ENCODE measurements at places on chromosomes 16 and 17.

GRCh38 chr16:65601781-65602180 lies 479.9 kb upstream of the CDH11 start:
- DNase-seq: no peak

DNA sequence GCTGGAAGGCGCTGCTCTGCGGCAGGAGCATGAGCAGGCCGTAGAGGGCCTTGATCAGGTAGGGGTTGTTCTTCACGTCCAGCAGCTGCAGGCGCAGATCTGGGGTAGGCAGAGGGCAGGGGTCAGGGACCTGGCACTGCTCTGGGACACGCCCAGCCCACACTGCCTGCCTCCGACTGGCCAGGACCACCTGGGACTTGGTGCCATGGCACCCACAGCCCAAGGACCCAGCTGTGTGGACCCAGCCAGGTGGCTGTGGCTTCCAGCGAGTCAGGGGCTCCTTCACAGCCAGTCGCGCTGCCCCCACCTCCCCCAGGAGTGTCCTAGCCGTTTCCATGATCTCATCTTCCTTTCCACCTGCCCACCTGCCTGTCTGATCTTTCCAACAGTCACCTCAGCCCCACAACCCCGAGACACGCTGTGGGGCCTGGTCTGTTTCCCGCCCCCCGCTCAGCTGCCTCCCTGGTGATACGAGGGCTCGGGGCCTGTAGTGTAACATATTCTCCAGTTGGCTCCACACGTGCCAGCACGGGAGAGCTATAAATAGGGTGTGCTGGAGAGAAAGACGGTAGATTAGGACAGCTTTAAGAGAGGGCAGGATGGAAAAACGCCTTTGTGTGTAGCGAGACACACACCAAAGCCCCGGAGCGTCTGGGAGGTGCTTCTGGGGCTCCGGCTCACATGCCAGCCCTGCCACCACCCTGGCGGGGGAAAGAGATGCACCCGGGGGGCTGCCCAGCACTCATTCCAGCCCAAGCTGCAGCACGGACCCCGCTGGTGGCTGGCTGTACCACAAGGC lies 7.2 kb upstream of the MTSS2 start:
- no peak for DNase-seq

DNA sequence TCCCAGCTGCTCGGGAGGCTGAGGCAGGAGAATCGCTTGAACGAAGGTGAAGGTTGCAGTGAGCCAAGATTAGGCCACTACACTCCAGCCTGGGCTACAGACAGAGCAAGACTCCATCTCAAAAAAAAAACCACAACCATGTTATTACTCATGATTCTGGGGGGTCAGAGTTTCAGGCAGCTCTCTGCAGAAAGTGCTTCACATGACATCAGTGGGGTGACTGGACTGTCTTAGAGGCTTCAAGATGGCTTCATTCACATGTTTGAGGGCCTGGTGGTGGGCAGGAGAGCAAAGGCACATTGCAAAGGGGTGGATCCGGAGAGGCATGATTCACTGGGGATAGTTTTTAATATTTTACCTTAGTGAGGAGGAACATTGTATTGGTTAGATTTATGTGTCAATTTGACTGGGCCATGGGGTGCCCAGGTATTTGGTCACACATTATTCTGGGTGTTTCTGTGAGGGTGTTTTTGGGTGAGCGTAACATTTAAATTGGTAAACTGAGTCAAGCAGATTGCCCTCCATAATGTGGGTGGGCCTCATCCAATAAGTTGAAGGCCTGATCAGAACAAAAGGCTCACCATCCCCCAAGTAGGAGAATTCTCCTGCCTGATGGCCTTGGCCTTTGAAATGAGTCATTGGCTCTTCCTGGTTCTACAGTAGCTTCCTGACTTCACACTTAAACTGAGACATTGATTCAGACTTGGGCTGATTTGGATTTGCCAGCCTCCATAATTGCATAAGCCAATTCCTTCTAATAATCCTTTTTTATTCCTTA lies 109.8 kb downstream of the GOSR1 start:
- no peak for DNase-seq

- no peak for DNase-seq
These were observed 75.1 kb downstream of the SHISA9 start for GRCh38 chr16:12976496-12976895.

DNA sequence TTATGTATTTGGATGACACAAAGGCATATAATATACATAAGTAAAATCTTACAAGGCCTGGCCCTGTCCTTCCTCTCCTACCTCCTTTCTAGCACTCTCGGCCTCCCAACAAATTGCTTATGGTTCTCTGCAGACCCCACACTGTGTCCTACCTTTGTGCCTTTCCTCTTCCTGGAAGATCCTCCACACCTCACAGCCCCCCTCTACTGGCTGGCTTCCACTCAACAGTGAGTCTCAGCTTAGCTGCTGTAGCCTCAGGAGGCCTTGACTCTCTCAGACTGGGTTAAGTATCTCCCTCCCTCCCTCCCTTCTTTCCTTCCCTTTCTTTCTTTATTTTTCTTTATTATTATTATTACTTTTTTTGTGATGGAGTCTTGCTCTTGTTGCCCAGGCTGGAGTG lies 8.3 kb upstream of the SLC52A1 start:
- no peak for DNase-seq

DNA sequence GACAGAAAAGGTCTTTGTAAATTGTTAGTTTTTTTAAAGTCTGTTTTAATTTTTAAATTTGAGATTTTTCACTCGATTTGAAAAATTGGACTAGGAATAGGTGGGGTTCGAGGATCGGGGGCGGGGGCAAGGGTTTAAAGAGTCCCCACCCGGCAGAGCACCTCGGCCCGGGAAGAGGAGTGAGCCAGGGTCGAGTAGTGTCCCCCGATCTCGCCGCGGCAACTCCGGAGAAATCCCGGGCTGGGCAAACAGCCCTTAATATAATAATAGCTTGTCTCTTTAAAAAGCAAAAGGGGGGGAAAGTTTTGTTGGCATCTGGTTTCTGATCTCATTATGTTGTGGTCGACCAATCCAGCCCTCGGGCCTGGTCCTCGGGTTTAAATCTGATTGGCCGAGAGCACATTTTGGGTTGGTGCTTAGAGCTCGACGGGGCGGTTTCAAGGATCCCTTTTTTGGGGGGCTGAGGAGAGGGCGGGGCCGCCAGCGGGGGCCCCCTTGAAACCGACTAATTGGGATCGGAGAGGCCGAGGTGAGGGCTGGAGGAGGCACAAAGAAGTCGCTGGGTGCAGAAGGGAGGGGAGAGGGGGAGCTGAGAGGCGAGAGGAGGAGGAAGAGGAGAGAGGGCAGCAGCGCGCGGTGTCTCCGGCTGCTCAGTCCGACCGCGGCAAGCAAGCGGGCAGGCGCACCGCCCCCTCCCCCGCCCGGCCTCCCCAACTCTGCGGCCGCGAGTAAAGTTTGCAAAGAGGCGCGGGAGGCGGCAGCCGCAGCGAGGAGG lies at the start of gene FZD2:
Gene FZD2 (plus strand): TSS at position 653 of the 775 bp plus-strand sequence. CDS start 205 bp downstream, outside the sequence.
- no peak for DNase-seq

GRCh38 chr16:52469091-52469490 lies 77.9 kb downstream of the TOX3 start:
- no peak for DNase-seq

DNA sequence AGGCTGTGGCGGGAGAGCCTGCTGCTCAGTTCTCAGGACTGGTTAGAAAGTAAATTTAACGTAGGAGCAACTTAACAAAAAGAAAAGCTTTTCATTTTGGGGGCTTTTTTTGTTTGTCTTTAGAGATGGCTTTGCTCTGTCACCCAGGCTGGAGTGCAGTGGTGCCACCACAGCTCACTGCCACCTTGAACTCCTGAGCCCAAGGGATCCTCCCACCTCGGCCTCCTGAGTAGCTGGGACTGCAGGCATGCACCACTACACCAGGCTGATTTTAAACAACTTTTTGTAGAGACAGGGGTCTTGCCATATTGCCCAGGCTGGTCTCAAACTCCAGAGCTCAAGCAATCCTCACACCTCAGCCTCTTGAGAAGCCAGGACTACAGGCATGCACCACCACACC lies 205.0 kb downstream of the RPTOR start:
- no peak for DNase-seq

DNA sequence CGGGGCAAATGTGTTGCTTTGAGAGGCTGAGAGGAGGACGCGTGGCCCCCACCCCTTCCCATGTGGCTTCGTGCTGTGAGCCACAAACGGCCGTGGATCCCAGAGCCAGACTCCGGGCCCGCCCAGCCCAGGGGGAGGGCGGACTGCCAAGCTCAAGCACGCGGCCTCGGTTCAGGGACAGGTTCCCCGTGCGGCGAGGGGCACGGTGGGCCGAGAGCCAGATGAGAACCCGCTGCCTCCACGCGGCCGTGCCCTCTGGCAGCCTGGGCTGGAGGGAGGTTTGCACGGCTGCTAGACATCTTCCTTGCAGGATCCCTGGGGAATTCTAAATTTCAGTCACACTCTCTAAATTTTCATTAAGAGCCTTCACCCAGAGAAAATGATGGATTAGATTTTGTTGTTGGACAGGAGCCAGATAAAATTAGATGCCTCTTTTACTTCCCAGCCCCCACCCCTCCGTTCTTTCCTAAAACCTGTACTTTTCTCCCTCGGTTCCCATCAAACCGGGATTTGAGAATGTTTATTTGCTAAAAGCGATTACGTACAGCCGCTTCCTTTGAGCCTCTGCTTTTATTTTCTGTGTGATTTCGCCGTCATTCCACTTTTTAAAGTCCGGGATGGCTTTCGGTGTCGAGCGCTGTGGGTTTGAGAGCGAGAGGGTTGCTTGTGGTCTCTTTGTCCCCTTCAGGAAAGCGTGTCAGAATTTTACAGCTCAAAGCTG lies 25.0 kb upstream of the GNG13 start:
- no peak for DNase-seq

GRCh38 chr16:88070989-88071625 lies 119.9 kb downstream of the BANP start:
- DNase-seq: no peak

- no peak for DNase-seq
These were observed 16.9 kb downstream of the POLR3K start for GRCh38 chr16:36336-36984.

- no peak for DNase-seq
These were observed 1.8 kb downstream of the MRPL28 start for GRCh38 chr16:368388-369158.

DNA sequence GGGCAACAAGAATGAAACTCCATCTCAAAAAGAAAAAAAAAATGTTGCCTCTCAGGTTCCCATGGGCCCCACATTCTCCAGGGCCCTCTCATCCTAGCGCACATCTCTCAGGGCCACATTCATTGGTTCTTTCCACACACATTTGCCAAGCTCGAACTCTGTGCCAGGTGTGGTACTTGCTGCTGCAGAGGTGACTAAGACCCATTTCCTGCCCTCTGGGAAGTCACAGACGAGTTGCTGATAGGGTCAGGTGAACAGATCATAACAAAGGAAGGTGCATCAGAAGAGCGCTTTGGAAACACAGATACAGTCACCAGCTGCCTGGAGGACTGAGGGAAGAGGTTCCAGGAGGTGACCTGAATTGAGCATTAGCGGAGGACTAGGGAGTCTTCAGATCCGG lies 1.0 kb downstream of the GSDMA start:
- DNase-seq: no peak

GRCh38 chr17:57396511-57396921 lies 140.2 kb downstream of the MSI2 start:
- DNase-seq: no peak

DNA sequence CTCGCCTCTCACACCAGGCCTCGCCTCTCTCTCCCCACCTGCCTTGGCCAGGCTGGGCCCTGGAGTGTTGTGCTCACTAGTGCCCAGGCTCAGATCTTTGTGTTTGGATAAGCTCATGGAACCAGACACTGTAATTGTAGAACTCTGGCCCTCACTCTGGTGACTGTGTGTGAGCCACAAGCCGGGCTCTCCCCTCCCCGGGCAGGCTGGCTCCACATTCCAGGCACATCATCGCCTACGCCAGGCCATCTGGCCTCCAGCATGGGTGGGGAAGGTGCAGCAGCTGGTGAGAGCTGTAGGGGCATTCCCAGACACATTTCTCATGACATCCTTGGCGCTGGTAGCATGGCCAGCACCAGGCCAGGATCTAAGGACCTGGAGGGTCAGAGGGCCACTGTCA lies 202.3 kb downstream of the RAB11FIP4 start:
- DNase-seq: no peak
